GM12878 (cell line): ENCODE measurements at places on chromosomes 1 and 21.
A peak's percentile ranks its signal among the peaks of the same experiment; 100 is the strongest.

GRCh38 chr1:109095631-109096030 lies 5.1 kb downstream of the TMEM167B start:
- no peak overlapping the region for H3K4me3 ChIP-seq
- H3K36me3 ChIP-seq, result peaks cover 9% of the 10 kb centered on the region
- H3K27me3 ChIP-seq, result no peaks in the 10 kb centered on the region
- DNase-seq, result no peak

- no peak for DNase-seq
- H3K4me1 ChIP-seq, result no peaks in the 10 kb centered on the region
- no peaks in the 10 kb centered on the region for H3K36me3 ChIP-seq
- H3K4me3 ChIP-seq, result no peak overlapping the region
- no peaks in the 10 kb centered on the region for H3K27me3 ChIP-seq
Observed at GRCh38 chr21:26126168-26126553, 44.4 kb downstream of the APP start.

DNA sequence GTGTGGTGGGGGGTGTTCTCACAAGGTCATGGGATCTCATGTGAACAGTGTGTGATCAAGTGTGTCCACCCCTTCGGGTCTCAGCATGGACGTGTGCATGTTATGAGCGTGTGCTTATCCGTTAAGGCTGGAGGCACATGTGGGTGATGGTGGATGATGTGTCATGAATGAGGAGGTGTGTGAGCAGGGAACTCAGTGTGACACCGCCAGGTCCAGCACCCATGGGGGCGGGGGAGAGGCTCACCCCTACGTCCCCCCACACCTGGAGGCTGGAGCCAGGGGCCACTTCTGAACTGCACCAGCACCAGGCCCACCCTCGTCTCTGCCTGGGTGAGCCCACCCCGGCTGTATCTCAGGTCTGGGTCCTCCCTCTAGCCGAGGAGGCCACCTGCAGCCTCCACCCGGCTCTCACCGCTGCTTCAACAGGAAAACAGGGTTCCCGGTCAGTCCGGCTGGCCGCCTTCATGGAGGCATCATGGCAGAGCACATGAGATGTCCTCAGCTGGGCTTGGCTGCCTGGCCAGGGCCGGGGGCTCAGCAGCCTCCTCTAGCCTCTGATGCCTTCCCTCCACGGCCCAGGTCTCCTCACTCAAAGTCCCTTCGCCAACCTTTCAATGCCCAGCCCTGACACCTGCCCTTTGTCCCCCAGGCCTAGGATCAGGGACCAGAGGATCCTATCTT lies 34.2 kb upstream of the C1QA start:
- no peak for DNase-seq
- H3K27me3 ChIP-seq, result no peaks in the 10 kb centered on the region; the same call in 1 of the 2 replicates
- H3K4me1 ChIP-seq, result no peaks in the 10 kb centered on the region
- no peaks in the 10 kb centered on the region for H3K36me3 ChIP-seq

- no peaks in the 10 kb centered on the region for H3K36me3 ChIP-seq
- H3K27ac ChIP-seq, result peak overlapping the region; percentile 92
- no peak for DNase-seq
- peaks cover 45% of the 10 kb centered on the region for H3K4me1 ChIP-seq
- H3K27me3 ChIP-seq, result no peaks in the 10 kb centered on the region
Observed at GRCh38 chr1:224498574-224499170, 64.1 kb upstream of the WDR26 start.

GRCh38 chr1:35594005-35594760 lies 21.1 kb downstream of the TFAP2E start:
- DNase-seq, result no peak
- no peak overlapping the region for H3K27ac ChIP-seq
- H3K4me1 ChIP-seq, result no peaks in the 10 kb centered on the region
- peaks cover 5% of the 10 kb centered on the region; the same call in 1 of the 2 replicates for H3K36me3 ChIP-seq
- no peak overlapping the region for H3K4me3 ChIP-seq

GRCh38 chr21:43928222-43929125 lies 63.5 kb downstream of the AGPAT3 start:
- H3K27ac ChIP-seq, result no peak overlapping the region
- DNase-seq, result no peak
- 0 out of 2 replicates have a peak, but pooled peaks cover 3% of the 10 kb centered on the region for H3K4me1 ChIP-seq
- H3K36me3 ChIP-seq, result peaks cover 12% of the 10 kb centered on the region; the same call in 1 of the 2 replicates
- no peaks in the 10 kb centered on the region for H3K27me3 ChIP-seq

DNA sequence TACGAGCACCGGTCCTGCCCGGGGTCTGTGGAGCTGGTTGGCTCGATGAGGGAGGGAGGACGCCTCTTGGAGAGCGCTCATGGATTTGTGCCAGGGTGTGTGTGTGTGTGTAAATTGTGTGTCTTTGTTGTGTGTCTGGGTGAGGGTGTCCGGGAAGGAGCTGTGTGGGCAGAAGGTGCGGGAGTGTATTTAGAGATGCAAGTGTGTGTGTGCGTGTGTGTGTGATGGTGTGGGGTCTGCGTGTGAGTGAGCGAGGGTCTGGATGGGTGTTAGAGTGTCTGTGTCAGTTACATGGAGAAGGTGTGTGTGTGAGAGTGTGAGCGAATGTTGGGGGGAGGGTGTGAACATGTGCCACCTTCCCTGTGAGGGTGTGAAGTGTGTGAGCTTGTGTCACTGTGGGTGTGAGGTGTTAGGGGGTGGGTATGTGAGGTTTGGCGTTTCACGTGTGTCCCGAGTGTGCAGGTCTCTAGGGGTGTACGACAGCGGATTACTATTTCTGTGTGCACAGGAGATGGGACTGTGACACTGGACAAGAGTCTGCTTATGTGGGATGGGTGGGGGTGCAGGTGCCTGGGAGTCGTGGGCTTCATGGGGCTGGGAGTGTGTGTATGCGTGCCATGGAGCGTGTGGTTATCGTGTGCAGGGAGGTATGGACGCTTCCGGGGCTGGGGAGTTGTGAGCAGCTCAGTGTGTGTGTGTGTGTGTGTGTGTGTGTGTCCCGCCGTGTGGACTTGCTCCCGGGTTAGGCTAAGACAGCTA lies 880 bp downstream of the IGSF21 start:
- no peak for DNase-seq
- no peaks in the 10 kb centered on the region for H3K36me3 ChIP-seq
- no peak overlapping the region for H3K4me3 ChIP-seq

DNA sequence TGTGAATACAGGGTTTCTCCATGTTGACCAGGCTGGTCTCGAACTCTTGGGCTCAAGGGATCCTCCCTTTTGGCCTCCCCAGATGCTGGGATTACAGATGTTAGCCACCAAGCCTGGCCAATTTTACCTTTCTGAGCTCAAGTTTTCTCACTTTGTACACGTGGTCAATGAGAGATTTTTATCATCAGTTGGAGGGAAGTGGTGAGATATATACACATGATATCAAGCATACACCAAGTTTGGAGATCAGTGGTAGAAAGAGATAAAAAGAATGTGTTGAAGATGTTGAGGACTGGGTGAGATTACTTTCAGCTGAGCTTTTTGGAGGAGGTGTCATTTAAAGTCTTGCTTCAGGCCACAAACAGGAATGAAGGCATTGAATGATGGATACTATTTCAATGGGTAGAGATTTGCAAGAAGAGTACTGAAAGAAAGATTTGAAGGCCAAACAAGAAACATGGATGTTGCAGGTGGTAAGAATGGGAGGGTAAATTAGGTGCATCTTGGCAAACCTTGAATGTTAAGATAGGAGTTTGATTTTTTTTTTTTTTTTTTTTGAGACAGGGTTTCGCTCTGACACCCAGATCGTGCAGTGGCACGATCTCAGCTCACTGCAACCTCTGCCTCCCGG lies 3.0 kb upstream of the SESN2 start:
- H3K4me3 ChIP-seq, result no peak overlapping the region
- no peaks in the 10 kb centered on the region for H3K36me3 ChIP-seq
- H3K27me3 ChIP-seq, result no peaks in the 10 kb centered on the region
- peaks cover 5% of the 10 kb centered on the region for H3K4me1 ChIP-seq

DNA sequence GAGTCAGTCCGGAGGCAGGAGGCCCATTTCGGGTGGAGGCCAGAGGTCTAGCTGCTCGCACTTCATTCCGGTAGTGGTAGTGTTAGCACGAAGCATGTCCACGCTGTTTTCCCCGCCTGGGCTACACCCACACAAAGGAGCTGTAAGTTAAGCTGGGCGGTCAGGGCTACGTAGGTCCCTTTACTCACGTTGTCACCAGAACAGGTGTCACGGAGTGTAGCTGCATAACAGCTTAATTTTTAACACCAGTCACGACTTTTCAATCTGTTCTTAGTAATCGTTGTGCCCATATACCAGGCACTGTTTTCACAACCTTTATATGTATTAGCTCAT lies 15.6 kb downstream of the HLX start:
- H3K27ac ChIP-seq, result no peak overlapping the region
- no peaks in the 10 kb centered on the region for H3K36me3 ChIP-seq
- H3K27me3 ChIP-seq, result peaks cover 12% of the 10 kb centered on the region

GRCh38 chr1:35882586-35882944 lies 444 bp upstream of the AGO1 start:
- H3K27me3 ChIP-seq, result no peaks in the 10 kb centered on the region
- peaks cover 13% of the 10 kb centered on the region for H3K4me1 ChIP-seq
- no peak for DNase-seq
- H3K4me3 ChIP-seq, result no peak overlapping the region
- H3K36me3 ChIP-seq, result no peaks in the 10 kb centered on the region

DNA sequence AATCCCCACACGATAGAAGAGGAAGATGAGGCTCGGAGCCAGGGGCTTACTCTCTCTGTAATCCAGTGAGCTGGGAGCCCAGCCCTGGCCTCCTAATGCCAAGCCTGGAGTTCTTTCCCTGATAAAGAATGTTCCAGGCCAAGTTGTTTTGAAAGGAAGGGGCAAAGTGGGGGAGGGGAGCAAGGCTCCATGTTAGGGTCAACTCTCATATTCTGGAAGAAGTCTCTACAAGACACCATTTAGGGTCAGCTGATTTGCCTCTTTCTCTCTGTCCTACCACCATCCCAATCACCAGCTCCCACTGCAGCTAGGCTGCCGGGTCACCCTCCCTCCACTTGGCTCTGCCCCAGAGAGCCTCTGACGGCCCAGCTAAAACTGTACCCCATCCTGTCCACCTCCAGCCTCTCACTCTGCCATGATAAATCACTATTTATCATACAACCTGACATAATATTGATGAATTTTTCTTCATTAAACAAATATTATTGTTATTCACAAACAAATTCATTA lies 95.0 kb downstream of the GLIS1 start:
- DNase-seq, result no peak
- H3K27ac ChIP-seq, result no peak overlapping the region
- no peaks in the 10 kb centered on the region for H3K36me3 ChIP-seq
- H3K4me3 ChIP-seq, result no peak overlapping the region

DNA sequence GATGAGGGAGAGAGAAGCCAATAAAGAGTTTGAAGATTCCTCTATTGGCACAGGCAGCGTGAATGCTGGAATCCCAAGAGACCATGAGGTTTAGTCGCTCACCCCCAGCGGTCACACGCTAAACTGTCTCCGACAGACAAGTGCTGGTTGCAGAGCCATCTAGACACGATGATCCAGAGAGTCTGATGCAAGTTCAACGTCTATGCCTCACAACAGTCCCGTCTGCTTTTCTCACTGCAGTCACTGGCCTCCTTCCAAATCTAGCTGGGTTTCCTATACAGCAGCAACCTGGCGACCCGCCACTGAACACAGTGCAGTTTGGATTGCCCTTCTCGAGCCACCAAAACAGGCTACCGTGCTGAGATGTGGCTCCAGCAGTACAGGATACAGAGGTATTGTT lies 98.6 kb upstream of the KRTAP19-8 start:
- H3K27me3 ChIP-seq, result no peaks in the 10 kb centered on the region
- no peak overlapping the region for H3K27ac ChIP-seq
- peaks cover 15% of the 10 kb centered on the region for H3K4me1 ChIP-seq
- H3K4me3 ChIP-seq, result no peak overlapping the region

- no peaks in the 10 kb centered on the region for H3K27me3 ChIP-seq
- H3K27ac ChIP-seq, result no peak overlapping the region
- no peaks in the 10 kb centered on the region for H3K36me3 ChIP-seq
- DNase-seq, result no peak
Observed at GRCh38 chr1:57321776-57322175, 102.1 kb downstream of the DAB1 start.

- H3K4me1 ChIP-seq, result no peaks in the 10 kb centered on the region
- DNase-seq, result no peak
- H3K27me3 ChIP-seq, result no peaks in the 10 kb centered on the region
Observed at GRCh38 chr1:245301921-245302320, 147.1 kb downstream of the KIF26B start.

- no peak overlapping the region for H3K4me3 ChIP-seq
- no peak for DNase-seq
- no peaks in the 10 kb centered on the region for H3K36me3 ChIP-seq
- H3K27ac ChIP-seq, result no peak overlapping the region
- H3K4me1 ChIP-seq, result no peaks in the 10 kb centered on the region
Observed at GRCh38 chr1:79150576-79150975, 144.0 kb upstream of the ADGRL4 start.

GRCh38 chr1:230906226-230906625 lies 37.9 kb upstream of the C1orf198 start:
- H3K4me3 ChIP-seq, result no peak overlapping the region
- no peaks in the 10 kb centered on the region; the same call in 1 of the 2 replicates for H3K36me3 ChIP-seq
- no peak for DNase-seq

DNA sequence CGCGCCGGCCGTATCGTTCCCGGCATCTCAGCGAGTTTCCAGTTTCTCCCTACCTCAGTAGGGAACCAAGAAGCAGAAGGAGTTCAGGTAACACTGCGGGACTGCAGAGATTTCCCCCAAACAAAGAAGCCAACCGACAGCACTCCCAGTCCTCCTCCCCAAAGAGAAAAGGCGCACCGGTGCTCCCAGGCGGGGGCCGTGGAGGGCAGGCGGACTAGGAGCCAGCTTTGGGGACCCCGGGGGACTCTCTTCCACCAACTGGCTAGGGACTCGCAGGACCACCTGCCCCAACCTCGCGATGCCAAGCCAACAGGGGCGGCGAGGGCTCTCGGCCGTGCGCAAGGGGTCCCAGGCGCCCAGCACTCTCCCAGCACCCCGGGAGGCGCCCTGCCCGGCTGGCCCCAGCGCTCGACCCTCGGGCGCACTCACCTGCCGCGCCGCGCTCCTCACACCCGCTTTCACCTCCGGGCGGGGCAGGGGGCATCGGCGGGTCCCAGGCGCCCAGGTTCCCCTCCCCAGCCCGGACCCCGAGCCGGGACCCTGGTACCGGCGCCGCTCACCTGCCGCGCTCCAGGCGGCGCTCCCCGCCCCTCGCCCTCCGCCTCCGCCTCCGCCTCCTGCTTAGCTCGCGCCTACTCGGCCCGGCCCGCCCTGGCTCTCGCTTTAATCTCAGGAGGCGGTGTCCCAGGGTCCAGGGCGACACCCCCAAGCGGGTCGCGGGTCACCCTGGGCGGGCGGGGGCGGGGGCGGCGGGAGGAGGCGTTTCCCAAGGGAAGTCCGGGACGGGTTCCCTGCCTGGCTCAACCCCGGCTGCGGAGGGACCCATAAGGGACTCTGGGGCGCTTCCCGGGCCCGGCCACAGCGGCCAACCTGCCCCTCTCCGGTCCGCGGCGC lies at the start of gene TMPRSS2:
TMPRSS2 (minus strand) TSS at position 638 of the 894 bp plus-strand sequence. CDS start 10,025 bp downstream, outside the sequence.
- no peak within 1 kb of the TSS for H3K4me3 ChIP-seq
- H3K27ac ChIP-seq, result no peak within 1 kb of the TSS
- H3K27me3 ChIP-seq, result peaks cover 8% of the 10 kb centered on the region
- DNase-seq, result no peak
- no peaks in the 10 kb centered on the region for H3K4me1 ChIP-seq

GRCh38 chr1:15412175-15412800 lies 2.6 kb downstream of the EFHD2 start:
- H3K4me1 ChIP-seq, result peaks cover 43% of the 10 kb centered on the region
- peak overlapping the region; percentile 97 for H3K4me3 ChIP-seq
- H3K27me3 ChIP-seq, result peaks cover 3% of the 10 kb centered on the region; the same call in 1 of the 2 replicates
